ENCODE measurements at places on chromosomes 1 and 21.

GRCh38 chr21:37699024-37699775 is 217.1 kb downstream of the KCNJ6 start:
- DNase-seq, result no peak

DNA sequence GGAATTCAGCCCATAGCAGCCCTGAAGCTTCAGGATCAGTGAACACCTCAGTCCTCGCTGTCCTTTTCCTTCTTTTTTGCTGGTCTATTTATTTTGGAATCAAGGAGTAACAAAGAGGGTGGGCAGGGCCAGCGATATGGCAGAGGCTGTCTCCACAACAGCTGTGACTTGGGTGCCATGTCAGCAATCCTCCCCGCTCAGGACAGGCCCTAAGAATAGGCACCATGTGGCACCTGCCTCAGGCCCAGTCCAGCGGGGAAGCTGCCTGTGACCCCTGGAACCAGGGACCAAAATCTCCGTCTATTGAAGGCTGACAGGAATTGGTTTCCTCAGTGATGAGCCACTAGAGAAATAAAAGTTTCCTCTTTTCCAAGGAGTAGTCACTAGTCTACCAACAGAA is 58.6 kb upstream of the TNR start:
- no peak for DNase-seq

GRCh38 chr1:222910699-222911098 is 95.9 kb downstream of the DISP1 start:
- DNase-seq, result no peak

DNA sequence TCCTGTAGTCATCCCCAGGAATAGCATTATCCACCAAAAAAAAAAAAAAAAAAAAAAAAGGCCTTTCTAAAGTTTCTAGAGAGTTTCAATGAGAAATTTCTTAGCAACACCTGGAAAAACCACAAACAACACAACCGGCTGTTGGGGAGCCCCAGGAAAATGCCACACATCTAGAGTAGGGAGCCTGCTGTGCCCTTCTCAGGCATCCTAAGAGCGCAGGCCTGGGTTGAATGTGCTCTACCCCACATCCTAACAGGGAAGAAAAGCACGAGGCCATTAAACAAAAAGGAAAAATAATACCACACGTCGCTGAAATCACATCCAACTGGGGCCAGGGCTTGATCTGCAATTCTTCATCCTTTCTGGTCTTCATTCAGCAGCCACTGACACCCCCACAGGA is 367.5 kb downstream of the TGFB2 start:
- no peak for DNase-seq

DNA sequence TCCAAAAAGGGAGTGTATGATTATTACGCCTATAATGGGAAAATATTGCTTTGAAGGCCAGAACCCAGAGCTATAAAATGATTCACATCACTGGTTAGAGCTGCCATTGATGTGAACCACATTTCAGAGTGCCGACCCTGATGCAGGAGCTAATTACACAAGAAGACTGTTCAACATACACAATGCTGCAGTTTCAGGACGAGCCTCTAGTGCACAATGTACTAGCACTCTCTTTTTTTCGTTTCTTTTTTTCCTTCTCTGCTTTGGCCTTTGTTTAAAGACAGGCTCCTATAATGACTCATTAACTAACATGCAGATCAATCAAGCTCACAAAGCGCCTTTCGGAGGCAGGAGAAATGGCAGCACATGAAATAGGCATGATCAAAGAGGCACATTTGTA is 66.0 kb upstream of the HMGB4 start:
- DNase-seq, result no peak

DNA sequence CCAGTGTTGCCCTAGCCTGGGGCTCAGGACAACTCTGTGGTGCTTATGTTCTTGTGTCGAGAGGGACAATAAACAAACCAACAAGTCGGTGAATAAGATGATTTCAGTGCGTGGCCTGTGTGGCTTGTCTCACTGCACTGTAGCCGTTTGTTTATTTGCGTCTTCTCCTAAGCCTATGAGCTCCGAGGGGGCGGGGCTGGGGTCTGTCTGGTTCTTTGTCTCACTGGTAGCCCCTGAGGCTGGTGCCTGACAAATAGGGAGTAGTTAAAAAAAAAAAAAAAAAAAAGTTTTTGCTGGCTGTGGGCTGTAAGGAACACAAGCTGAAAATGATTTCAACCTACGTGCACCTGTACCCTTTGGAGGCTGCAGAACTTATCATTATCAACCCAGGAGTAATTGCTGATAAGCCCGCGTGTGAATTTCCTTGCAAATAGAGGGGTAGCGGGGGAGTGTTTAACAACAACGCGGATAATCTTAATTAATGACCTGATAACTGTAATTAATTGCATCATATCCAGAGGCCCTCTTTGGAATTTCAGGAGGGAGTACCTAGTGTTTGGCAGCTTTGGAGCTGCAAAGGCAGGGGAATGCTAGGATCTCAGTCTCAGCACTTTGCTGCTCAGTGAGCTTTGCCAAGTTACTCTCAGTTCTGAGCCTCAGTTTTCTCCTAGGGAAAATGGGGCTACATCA is 925 bp upstream of the ARHGEF10L start:
- no peak for DNase-seq

- DNase-seq, result peak; percentile 21
Observed at GRCh38 chr1:14282707-14283106, 315.8 kb upstream of the KAZN start.

GRCh38 chr1:155168456-155169210 is 4.5 kb downstream of the KRTCAP2 start:
- peak; percentile 1 for DNase-seq

DNA sequence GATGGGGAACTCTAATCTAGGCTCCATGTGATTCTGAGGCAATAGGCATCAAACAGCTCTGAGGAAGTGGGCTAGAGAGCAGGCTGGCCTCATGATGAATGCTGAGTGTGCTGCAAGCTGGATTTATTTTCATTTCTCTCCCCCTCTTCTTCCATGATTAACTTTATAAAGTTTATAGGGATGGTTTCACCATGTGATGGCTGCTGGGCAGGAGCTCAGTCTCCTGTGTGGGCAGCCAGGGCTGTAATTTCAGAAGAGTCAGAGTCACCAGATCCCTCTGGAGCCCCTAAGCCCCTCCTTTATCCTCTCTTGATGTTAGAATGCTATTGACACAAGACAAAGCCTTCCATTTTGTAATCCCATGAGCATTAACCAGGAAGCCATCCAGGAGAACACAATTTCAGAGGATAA is 143.6 kb downstream of the CNIH3 start:
- no peak for DNase-seq

DNA sequence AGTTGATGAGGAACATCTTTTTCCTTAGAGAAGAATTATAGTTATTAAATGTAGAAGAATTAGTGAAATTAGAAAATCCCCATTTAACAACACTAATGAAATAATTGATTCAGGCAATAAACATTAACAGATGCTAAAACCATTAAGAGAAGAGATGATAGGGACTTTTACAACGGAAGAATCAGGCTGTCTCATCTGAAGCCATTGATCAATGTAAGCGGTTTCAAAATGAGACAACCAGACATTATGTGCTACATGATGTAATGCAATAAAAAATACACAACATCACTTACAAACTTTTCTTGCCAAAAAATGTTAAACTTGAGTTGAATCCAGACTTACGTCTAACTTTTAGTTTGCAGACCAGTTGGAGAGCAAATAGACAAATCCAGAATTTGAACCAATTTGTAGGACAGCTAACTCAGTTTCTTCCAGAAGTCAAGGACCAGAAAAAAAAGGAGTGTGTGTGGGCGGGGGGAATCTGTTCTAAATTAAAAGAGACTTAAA is 165.4 kb upstream of the DPT start:
- no peak for DNase-seq

DNA sequence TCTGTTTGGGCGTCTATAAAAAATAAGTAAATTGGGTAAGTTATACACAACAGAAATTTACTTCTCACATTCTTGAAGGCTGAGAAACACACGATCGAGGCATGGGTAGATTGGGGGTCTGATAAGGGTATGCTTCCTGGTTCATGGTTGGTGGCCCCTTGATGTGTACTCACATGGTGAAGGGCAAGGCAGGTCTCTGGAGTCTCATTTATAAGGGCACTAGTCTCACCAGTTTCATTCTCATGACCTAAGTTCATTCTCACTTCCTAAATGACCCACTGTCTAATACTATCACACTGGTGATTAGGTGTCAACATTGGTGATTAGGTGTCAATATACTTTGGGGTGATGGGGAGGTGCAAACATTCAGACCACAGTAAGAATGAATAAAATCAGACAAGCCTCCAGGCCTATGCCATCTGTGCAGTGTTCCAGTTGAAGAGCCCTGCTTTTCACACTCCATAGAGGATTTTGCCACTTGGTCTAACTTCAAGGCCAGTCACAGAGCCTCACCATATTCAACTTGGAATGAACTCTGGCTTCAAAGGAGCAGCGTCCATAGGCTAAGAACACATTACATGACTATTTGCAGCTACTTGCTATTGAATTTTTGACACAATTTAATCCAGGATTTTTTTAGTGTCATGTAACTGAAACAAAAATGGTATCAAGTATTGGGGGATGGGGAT is 2.5 kb upstream of the GBP4 start:
- no peak for DNase-seq

- no peak for DNase-seq
Observed at GRCh38 chr1:25009671-25010262, 79.7 kb upstream of the RUNX3 start.

GRCh38 chr1:232951180-232951579 is 769 bp downstream of the NTPCR start:
- peak; percentile 19 for DNase-seq

- no peak for DNase-seq
Observed at GRCh38 chr1:12397462-12398450, 167.9 kb downstream of the VPS13D start.

DNA sequence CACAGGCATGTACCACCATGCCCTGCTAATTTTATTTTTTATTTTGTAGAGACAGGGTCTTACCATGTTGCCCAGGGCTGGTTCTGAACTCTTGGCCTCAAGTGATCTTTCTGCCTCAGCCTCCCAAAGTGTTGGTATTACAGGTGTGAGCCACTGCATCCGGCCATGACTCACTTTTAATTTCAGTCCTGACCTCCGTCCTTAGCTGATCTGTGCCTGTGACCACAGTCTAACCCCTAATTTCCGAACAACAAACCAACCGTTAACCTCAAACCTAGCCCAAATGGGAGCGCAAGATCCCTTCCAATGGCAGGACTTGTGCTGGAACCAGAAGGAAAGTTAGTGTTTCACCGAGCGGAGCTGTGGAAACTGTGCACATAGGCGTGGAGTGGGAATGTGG is 29.3 kb upstream of the MAN1C1 start:
- DNase-seq, result no peak

DNA sequence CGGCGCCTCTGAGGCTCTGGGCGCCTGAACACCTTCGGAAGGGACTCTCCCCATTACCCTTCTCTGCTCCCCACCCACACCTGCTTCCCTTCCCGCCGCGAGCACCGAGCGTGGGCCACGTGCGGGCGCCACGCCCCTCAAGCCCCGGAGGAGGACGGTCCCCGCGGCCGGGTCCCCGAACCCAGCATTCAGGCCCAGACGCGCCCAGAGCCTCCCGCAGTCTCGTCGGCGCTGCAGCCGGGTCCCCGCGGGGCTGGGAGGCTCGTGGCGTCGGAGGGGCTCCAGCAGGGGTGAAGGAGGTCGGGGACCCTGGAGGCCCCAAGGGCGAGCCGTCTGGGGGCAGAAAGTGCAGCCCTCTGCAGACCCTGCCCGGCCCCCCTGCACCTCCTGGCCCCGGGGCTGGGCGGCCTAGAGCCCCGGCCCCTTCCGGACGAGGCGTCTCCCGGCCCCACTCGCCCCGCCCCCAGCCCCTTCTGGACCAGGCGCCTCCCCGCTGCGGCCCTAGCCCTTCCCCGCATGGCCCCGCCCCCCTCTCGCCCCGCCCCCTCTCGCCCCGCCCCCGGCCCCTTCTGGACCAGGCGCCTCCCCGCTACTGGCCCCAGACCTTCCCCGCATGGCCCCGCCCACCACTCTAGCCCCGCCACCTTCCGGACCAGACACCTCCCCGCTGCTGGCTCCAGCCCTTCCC is 378 bp upstream of the SMIM1 start:
- peak; percentile 99 for DNase-seq

DNA sequence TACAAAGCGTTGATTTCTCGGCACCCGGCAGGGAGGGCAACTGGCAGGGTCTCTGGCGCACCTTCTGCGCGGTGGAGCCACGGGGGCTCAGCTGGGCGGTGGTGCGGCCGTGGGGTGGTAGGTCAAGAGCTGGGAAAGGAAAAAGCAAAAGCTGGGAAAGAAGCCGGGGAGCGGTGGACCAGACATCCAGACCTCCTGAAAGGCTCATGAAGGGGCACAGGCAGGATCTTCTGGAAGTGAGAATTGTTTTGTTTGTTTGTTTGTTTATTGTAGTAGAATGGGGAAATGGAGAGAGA is 7.2 kb upstream of the RNU1-1 start:
- DNase-seq, result no peak

DNA sequence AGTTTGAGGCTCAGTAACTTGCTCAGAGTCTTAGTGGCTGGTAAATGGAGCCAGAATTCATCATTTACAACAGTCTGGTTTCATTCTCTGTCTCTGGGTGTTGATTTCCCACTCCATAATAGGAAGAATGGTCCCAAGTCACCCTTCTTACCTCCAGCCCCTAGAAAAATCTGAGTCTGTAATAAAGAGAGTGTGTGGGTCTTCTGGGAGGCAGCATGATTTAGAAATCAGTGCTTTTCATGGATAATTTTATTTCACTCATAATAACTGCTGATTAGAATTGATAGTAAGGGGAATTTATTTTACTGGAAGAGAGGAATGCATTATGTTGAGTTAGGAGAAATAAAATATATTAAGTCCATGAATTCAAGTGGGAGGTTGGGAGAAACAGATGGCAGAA is 2.1 kb downstream of the PLA2G2D start:
- DNase-seq, result no peak

GRCh38 chr21:45338311-45339017 is 50.8 kb upstream of the POFUT2 start:
- no peak for DNase-seq

- no peak for DNase-seq
Observed at GRCh38 chr1:172381946-172382345, 38.5 kb upstream of the C1orf105 start.

DNA sequence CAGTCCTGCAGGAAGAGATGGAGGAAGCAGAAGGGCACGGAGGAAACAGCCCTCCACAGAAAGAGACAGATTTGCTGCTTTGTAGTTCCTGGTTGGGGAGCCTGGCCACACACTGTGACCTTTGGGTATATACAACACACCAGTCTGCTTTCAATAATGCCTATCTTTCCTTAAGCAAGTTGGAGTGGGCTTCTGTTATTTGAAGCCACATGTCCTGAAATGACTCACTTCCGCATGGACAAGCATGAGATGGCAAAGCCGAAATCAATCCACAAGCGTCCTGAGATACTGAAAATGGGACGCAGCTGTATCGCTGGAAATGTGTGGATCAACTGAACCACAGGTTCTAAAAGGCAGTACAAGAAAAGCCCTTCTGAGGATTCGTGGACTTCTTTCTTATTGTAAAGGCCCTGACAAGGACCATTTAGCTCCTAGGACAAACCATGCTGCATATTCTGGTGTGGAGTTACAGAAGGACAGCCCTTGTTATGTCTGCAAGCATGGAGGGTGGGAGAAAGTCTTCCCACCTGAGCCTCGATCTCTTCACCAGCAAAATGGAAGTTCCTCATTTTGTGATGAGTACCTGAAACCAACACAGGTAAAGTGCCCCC is 22.7 kb upstream of the FHAD1 start:
- no peak for DNase-seq

GRCh38 chr1:192538407-192539296 is 36.9 kb upstream of the RGS1 start:
- DNase-seq, result no peak

Data from AG08396 (cell line).